Stimulated activated CD8-positive, alpha-beta memory T cell treated with anti-CD3 and anti-CD28 coated beads, Interleukin-7, amount 100 ng/mL, for 48 hours (primary cell): ENCODE measurements at places on chromosomes 2 and 18.

DNA sequence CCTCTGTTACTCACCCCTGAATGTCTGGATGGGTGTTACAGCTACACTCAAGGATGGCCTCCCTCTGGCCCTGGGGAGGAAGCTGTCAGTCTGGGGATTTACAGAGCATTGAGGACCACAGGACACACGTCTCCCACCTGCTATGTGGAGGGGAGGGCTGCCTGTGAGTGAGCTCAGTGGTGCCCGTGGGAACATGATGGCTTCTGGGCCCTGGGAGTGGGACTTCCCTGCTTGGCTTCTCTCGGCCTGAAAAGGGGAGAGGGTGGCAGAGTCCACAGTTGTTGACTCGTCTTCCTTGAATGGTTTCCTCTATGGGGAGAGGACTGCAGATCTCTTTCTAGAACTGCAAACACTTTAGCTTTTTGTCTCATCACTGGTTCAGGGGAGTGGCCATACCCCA is 79.1 kb downstream of the SH3BP4 start:
- no peak for DNase-seq

DNA sequence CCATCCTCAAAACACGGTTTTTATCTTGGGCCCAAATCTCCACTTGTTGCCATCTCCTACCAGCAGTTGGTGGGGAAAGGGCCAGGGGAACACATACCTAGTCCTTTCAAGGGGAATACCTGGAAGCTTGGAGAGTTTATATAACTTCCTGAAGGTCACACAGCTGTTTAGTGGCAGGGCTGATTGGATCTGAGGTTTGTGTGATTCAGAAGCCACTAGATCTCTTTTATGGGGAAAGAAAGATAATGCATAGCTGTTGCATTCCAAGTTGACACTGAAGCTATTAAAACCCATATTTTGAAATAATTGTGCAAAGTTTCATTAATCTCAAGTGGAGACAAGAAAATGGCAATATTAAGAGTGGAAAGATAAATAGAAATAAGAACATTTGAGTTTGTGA is 134.2 kb downstream of the PLCL1 start:
- no peak for DNase-seq

DNA sequence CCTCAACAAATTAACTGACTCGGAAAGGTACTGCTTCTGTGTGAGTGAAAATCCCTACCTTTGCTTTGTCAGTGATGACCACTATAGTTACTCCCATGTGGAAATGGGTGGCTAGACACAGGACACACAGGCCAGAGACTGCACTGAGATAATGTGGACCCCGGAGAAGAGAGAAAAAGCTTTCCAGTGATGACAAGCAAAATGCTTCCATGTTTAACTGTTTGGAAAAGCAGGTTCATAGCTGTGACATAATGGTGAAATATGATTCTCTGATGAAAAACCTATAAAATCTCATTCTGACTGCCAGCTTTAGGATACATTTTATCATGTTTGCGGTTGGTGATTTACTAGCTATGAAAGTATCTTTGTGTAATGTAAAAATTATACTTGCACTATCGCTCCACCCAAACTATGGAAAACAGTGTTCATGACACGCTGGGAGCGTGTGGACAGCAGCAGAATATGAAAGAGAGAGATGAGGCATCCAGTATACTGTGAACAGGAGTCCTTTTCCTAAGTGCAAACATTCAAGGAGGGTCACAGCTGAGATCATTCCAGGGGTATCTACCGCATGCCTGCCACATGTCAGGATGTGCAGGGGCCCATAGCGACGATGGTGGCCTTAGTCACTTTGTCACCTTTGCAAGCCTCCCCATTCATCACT is 782.7 kb upstream of the SOX11 start:
- DNase-seq = no peak

DNA sequence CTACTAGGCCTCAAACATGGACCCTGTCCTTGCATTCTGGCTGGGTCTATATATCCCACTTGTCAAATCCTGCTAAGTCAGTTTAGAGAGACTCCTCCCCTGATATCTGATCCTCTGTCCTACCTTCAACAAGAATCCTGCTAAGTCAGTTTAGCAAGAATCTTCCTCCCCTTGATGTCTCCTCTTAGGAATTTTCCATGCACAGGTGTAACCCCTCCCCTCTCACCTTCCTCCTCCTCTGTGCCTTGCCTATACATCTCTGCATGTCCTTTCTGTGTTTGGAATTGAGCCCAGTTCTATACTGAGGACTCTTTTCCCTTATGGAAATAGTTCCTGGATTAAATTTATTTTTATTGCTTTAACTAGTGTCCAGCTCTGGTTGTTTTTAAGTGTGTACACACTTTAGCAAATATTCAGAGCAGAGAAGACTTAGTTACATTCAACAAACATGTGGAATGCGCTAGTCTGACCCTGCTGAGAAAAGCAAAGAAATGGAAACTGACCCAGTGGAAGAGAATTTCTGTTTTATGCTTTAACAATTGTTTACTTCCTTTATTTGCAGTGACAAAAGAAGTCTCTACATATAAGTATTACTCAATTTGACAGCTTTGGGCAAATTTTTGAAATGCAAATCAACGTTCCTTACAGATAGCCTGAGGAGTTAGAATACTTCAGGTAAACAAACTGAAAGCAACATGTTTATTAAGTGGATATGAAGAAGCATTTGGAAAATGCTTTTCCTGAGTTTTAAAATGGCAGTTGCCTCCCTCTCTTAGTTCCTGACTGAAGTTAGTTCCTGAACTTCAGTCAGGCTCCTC is 80.6 kb downstream of the RIT2 start:
- DNase-seq = no peak

DNA sequence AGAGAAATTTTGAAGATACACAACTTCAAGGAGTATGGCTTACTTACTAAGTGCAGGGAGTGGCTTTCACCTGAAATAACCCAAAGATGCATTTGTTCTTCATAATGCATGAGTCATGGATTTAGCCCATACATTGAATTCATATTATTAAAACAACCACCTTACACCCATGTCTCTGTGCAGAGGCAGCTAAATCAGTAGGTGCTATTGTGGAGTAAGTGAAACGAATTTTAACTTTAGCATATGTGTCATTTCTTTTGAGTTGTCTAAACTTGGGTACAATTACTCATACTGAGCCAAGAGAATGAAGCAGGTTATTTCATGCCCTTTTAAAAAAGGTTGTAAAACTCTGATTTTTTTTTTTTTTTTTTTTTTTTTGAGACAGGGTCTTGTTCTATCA is 11.0 kb upstream of the ANKRD29 start:
- DNase-seq = no peak

DNA sequence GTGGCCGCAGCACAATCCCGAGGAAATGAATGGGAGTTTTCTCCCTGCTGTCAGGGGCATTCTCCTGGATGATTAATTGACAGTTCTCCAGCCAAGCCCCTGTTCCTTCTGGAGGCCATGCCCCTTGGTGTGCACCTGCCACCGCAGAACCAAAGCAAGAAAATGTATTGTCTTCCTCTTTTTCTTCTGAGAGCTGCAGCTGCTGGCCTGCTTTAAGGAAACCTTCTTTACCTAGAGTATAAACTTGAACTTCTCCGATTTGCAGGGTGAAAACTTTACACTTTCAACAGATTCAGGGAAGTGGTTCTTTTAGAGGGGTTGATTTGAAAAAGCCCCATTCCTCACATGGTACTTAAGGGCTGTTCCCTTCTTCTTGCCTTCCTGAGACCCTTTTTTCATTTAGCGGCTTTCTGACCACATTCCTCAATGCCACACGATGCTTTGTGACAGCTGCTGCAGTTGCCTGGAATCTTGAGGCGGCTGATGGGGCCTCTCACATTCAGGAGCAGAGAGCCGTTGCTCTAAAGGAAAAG is 402.8 kb downstream of the TXNL1 start:
- no peak for DNase-seq

DNA sequence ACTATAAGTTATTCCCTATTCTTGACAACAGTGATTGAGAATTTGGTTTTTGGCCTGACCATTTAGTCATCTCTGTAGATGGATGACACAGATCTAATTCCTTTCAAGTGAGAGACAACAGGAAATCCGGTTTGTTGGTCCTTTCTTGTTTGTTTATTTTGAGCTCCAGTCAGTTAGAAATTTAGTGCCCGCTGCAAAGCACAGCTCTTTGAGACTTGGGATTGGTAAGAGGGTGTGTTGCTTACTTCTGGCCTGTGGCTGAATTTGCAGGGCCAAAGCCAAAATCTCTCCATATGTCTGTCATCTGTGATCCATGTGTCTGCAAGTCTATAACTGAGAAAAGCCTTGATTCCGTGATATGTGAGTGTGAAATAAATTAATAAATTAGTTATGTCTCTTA is 74.3 kb downstream of the BIN1 start:
- no peak for DNase-seq

DNA sequence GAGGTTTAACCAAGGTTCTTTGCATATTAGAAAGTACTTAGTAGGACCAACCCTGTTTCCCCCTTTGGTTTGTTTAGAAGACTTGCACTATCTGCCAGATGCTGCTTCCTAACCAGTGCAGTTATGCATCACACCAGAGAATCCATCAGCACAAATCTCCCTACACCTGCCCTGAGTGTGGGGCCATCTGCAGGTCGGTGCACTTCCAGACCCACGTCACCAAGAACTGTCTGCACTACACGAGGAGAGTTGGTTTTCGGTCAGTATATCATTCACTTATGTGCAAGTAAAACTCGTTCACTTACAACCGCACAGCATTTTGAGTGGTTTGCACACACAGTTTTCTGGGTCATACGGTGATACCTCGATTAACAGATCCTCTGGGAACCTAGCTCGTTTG is 69.7 kb downstream of the ZNF532 start:
- DNase-seq = no peak

GRCh38 chr18:68041327-68041726 is 524.8 kb upstream of the DSEL start:
- DNase-seq = no peak

- no peak for DNase-seq
Measured at GRCh38 chr2:222304737-222305515, 6.1 kb upstream of the PAX3 start.

DNA sequence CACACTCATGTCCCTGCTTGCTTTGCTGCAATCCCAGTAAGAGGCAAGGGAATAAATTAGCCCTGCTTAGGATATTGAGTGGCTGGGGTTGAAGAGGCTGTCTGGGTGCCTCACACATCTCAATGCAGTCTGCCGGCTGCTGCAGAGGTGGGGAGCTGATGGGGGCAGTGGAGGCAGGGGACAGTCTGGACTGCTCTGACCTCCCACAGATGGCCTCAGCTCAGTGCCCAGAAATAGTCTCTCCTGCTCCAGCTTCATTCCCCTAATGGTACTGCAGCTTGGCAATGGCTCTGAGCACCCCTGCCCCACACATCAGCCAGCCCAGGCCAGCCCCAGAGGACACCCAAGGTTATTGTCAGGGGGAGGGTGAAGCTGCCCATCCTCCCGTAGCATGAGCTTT is 21.5 kb upstream of the TNS1 start:
- DNase-seq = no peak

DNA sequence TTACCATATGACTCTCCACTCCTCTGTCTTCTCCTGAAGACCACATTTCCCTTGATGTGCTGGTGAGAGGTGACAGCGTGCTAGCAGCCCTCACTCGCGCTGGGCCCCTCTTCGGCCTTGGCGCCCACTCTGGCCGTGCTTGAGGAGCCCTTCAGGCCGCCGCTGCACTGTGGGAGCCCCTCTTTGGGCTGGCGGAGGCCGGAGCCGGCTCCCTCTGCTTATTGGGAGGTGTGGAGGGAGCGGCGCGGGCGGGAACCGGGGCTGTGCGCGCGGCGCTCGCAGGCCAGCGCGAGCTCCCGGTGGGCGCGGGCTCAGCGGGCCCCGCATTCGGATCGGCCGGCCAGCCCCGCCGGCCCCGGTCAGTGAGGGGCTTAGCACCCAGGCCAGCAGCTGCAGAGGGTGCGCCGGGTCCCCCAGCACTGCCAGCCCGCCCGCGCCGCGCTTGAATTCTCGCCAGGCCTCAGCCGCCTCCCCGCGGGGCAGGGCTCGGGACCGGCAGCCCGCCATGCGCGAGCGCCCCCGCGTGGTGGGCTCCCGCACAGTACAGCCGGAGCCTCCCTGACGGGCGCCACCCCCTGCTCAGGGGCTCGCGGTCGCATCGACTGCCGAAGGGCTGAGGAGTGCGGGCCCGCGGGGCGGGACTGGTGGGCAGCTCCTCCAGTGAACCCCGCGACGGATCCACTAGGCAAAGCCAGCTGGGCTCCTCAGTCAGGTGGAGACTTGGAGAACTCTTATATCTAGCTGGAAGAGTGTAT is 246.6 kb upstream of the REG3G start:
- no peak for DNase-seq

DNA sequence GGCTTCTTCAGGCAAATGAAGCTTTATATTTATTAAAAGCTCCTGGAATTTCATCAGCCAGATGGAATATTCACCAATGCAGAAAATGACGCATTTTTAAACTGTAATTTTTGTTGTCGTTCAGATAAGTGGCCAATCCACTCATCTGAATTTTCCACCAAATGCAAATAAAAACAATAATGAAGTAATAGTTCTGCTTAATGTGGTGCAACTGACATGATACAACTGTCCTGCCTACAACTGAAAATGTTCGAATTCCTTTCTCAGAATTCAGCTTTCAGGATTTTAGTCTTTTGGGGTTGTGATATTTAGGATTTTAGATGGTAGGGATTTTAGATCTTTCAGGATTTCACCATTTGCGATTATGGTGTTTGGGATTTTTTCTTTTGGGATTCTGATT is 27.1 kb upstream of the PUM2 start:
- no peak for DNase-seq

DNA sequence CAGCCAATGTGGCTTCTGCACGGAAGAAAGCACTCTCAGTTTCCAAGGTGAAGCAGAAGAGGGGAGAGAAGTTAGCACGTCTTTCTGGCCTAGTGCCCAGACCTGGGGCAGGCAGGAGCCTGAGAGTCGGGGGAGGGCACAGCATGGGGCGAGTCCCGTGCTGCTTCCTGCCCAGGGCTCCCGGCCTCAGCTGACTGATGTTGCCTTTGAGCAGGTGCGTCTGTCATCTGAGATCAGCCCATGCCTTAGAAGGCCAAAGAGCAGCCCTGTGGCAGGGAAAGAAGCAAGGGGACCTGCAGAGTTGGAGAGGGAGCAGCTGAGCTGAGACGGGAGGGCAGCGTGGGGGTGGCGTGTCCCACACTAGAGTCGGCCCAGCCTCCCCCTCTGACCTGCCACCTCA is 3.3 kb downstream of the KCNIP3 start:
- DNase-seq = no peak

DNA sequence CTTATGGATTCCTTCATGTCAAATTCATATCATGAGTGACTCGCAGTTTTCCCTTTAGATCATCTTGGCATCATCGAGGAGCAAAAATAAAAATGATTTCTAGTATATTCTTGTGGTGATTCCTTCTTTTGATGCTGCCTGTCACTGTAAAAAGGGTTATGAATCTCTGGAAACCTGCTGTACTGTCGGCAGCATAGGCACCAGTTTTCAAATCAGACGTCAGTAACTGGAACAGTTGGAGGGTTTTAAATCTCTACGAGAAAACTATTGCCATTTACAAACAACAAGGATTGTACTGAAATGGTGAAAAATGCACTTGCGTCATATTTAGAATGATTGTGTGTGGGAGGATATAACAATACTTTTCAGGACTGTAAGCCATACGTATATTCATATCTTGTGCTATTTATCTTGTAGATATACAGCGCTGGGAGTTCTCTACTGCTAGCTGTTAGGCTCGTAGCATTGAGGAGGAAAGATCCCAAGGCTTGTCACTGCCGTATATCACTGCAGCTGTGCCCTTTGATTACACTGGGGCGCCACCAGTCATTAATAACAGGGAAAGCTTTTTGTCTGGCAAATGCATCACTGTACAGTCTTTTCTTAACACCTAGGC is 320.7 kb downstream of the MTX2 start:
- no peak for DNase-seq
